ENCODE measurements at places on chromosomes 1 and 21.

DNA sequence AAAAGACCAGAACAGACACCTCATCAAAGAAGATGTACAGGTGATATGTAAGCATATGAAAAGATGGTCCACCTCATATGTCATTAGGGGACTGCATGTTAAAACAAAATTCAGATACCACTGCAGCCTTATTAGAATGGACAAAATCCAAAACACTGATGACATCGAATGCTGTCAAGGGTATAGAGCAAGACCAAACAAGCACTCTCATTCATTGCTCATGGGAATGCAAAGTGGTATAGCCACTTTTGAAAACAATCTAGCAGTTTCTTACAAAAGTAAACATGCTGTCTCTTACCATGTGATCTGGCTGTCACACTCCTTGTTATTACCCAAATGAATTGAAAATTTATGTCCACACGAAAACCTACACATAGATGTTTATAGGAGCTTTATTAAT lies 426.6 kb upstream of the ESRRG start:
- DNase-seq, result no peak

GRCh38 chr1:201686714-201687455 lies 142.1 kb upstream of the IPO9 start:
- DNase-seq, result no peak

DNA sequence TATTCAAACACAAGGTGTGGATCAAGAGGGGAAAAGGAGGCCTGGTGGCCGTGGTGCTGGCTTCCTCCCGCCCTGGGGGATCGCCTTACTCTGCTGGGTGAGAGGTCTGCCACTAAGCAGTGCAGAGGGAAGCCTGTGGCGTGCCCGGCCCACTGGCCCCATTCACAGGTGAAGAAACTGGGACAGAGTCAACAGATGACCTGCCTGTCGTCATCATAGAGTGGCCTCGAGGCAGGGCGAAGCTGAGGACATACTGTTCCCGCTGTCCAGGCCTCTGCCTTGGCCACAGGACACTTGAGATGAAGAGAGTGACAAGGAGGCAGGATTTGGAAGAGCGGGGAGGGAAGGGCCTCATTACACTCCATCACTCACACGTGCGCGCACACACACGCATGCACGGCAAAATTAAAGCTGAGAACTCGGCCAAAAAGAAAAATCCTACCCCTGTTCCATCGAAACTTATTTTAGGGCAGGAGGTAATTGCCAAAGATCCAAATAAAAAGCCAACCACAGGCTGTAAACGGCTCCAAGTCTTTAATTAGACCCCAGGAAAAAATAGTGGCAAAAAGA lies 50.5 kb downstream of the CASZ1 start:
- no peak for DNase-seq

- no peak for DNase-seq
These were observed 214.2 kb downstream of the RERE start for GRCh38 chr1:8603220-8603616.

DNA sequence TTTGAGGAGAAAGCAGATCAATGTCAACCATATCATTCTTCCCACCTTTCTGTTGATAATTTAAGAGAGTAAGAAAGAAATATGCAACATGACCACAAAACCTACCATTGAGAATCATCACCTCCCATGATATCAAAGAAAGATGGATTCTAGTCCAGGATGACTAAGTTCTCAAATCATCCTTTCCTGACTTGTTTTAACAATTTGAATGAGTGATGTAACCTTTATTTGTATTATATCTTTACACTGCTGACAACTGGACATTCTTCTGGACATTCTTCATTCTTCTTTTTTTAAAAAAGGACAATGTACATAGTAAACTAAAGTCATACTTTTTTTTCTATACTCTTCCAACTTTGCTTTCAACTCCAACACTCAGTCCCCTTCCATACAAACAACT lies 9.5 kb downstream of the PSMB4 start:
- DNase-seq, result no peak

DNA sequence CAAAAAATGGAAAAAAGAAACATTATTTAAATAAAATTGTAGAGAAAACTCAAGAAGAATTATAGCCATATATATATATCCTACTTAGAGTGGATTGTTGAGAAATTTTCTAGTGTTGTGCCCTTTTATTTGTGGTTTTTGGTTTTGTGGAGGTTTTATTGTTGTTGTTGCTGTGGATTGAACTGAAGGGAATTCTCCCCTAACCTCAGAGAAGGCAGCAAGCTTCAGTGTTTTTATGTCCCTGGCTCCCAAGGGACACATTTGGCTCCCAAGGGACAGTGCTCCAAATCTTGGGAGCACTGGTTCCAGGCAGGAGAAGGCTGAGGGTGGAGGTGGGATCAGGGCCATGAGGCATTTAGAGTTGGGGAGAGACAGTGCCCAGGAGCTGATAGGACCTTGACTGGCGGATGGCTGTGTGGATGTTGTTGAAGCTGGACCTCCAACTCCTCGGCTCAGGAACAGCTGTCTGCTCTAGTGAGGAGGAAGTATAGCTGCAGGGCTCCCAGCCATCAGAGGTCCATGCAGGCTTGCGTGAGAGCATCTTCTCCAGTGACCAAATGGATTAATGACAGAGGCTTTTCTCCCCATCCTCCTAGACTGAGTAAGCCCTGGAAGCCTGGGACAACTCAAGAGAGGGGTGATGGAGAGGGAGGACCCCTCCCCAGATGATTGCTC lies 100.5 kb downstream of the TEX35 start:
- no peak for DNase-seq
